Suppressor macrophage (primary cell): ENCODE measurements at places on chromosomes 16 and 17.
A peak's percentile ranks its signal among the peaks of the same experiment; 100 is the strongest.

DNA sequence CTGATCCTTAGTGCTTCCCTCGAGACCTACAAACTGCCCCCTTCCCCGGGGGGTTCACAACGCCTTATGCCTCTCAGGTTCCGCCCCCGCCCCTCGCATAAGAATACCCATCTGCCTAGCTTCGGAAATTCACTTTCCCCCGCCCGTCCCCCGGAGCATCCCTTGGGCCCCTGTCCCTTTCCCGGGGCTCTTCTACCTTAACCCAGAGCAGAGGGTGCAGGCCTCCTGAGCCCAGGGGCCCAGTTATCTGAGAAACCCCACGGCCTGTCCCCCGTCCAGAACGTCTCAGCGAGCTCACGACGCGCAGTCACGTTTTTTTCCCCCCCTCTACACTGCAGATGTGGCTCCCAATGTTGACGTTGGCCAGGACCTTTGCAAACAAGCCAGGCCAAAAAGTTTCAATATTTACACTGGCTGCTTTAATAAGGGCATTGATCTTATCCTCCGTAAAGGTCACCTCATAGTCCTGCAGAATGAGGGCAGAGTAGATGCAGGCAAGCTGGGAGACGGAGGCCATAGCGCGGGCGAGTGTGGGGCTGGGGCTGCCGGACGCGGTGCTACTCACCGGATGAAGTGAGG is 1.4 kb upstream of the NBR1 start:
- peak; percentile 13 for DNase-seq

DNA sequence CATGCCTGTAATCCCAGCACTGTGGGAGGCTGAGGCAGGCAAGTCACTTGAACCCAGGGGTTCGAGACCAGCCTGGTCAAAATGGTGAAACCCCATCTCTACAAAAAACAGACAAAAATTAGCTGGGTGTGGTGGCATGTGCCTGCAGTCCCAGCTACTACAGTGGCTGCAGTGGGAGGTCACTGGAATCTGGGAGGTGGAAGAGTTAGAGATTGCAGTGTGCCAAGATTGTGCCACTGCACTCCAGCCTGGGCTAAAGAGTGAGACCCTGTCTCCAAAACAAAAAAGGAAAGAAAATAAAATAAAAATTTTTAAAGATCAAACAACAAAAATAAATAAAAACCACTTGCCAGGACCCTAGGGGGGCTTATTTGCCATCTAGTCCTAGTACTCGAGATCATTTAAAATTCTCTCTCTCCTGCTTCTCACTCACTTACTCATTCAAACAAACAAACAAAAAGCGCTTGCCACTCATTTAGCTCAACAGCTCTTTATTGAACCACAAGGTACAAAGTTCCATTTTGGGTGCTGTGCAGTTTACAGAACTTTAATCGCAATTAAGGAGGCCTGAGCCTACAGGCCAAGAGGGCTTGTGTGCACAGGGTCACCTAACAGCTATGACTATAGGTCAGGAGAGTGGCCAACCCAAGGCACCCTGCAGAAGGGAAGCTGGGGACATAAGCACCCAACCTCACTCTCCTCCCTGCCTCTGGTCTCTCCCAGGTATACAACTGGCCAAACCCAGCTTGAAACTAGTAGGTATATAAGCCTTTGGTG is 4.4 kb downstream of the CHD9NB start:
- DNase-seq, result no peak

DNA sequence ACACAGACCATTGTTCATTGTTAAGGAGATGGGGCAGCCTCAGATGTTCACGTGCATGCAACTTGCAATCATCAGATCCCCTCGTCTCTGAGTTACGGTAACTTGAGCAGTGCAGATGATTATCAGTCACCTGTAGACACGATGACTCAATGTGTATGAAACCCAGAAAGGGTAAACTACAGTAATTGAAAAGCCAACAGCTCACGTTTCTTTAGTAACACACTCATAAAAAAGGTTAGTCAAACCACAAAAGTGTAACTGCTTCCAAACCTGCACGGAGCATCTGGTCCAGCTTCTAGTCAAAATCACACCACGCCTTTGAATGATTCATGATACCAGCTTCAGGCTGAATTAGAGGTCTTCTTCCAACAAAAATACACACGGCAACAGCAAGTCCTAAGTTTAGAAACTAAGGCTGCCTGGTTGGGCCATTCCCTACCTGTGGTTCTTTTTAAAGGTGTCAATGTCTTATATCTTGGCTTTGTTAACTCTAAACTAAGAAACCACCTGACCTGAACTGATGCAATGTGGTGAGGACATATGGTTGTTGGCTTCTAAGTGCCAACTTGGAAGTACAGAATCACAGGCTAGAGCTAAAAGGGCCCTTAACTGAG is 32.3 kb downstream of the GRB7 start:
- no peak for DNase-seq

DNA sequence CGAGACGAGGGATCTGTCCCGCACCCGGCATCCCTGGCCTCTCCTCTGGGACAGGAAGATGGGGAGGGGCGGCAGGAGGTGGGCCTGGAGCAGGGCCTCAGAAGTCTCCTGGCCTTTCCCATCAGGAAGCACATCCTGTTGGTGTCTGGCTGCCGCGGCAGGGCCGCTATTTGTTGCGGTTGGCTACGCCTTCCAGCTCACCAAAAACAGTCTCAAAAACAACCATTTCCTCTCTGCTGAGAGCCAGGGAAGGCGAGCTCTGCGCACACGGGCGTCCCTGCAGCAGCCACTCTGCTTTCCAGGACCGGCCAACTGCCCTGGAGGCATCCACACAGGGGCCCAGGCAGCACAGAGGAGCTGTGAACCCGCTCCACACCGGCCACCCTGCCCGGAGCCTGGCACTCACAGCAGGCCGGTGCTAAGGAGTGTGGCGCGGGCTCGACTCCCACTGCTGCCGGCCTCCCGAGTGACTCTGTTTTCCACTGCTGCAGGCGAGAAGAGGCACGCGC is at the start of gene TMEM204:
TMEM204 (plus strand) TSS at position 224 of the 509 bp plus-strand sequence. CDS start 610 bp downstream, outside the sequence.
- peak; percentile 18 for DNase-seq
